Jurkat, Clone E6-1 (cell line): ENCODE measurements at places on chromosomes 1 and 21.
A peak's percentile ranks its signal among the peaks of the same experiment; 100 is the strongest.

DNA sequence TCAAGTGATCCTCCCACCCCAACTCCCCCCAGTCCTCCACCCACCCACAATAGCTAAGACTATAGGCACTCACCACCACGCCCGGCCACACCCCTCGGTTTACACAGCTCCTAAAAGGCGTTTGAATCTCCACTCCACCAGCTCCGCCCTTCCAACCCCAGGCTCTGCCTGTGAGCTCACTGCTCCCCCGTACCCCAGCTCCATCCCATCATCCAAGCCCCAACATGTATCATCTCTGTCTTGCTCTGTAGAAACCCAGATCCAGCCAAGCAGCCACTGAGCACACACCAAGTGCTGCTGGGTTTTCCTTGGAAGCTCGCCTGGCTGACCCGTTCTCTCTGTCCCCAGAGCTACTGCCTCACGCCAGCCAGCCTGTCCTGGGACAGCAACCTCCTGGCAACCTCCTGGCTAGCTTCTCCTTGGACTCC lies 12.0 kb upstream of the S100A2 start:
- DNase-seq: no peak

DNA sequence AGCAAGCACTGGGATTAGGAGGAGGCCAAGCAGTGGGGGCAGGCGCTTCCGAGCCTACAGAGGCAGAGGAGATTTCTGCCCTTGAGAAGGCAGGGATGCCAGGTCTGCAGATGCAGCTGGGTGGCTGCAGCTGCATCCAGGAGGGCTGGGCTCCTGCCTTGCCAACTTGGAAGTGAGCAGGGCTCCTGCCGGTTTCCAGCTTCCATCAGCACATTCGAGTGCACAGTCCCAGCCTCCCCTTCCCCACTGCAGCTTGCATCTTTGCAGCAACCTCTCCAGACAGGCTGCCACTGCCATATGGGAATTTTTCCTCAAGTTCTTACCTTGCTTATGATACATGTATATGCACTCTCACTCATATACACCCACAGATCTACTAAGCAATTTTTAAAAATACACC lies 1234.3 kb upstream of the B3GALT2 start:
- DNase-seq: no peak

- no peak for DNase-seq
Measured at GRCh38 chr1:57167997-57168396, 202.2 kb upstream of the C8B start.

DNA sequence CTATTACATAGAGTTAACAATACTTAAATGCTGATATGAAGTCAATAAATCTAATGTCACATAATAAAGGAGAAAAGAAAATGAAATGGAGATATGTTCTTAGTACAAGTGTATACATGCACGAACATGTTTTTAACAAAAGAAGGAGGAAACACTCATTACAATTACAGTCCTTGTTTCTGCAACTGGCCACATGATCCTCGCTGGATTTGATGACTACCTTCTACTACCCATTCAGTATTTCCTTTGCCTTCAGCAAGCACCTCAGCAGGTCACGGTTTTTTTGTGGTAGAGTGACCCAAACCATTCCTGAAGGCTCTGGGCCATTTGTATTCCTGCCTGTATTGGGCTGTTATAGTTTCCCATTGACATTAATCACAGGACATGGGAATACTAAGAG lies 172.8 kb upstream of the CXADR start:
- no peak for DNase-seq

GRCh38 chr1:62142496-62142895 lies 52.2 kb upstream of the L1TD1 start:
- no peak for DNase-seq

DNA sequence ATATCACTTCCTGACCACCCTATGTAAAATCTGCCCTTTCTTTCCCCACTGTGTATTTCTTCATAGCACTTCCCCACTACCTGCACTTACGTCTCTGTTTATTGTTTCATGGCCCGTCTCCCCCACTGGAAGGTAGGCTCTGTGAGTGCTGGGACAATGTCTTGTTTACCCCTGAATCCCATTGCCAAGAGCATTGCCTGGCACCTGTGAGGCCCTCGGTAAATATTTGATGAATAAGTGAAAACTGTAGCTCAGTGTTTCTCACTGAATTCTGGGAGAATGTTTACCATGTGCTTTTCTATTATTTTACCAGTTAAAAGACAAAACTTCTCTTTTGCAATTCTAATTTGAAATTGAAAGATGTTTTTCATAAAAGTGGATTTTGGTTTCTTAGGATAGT lies 11.8 kb downstream of the NFASC start:
- no peak for DNase-seq

- DNase-seq: no peak
Measured at GRCh38 chr1:216028631-216029030, 394.6 kb downstream of the USH2A start.

DNA sequence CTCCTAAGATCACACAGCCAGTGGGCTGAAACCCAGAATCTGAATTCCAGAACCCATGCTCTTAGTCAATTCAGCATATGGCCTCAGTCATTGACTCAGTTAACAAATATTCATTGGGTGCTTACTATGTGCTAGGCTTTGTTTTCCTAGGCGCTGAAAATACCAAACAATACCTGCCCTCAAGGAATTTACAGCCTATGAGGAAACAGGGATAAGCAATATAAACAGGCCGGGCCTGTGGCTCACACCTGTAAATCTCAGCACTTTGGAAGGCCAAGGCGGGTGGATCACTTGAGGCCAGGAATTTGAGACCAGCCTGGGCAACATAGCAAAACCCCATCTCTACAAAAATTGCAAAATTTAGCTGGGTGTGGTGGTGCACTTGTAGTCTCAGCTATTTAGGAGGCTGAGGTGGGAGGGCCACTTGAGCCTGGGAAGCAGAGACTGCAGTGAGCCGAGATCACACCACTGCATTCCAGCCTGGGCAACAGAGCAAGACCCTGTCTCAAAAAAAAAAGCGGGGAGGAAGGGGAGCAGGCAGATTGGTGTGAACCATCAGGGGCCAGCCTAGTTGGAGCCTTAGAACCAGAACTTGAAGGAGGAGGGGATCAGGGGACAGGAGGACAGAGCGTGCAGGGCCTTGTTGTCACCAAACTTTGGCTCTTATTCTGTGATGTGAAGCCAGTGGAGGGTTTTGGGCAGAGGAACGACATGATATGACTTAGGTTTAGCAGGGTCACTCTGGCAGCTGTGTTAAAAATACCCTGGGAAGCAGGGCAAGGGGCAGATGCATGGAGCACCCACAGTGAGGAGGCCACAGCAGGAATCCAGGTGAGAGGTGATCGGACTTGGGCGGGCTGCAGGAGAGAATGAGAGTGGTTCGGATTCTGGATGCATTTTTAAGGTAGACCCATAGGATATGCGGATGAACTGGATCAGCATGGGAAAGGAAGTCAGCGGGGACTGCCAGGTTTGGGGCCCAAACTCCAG lies 5.8 kb downstream of the TINAGL1 start:
- no peak for DNase-seq

DNA sequence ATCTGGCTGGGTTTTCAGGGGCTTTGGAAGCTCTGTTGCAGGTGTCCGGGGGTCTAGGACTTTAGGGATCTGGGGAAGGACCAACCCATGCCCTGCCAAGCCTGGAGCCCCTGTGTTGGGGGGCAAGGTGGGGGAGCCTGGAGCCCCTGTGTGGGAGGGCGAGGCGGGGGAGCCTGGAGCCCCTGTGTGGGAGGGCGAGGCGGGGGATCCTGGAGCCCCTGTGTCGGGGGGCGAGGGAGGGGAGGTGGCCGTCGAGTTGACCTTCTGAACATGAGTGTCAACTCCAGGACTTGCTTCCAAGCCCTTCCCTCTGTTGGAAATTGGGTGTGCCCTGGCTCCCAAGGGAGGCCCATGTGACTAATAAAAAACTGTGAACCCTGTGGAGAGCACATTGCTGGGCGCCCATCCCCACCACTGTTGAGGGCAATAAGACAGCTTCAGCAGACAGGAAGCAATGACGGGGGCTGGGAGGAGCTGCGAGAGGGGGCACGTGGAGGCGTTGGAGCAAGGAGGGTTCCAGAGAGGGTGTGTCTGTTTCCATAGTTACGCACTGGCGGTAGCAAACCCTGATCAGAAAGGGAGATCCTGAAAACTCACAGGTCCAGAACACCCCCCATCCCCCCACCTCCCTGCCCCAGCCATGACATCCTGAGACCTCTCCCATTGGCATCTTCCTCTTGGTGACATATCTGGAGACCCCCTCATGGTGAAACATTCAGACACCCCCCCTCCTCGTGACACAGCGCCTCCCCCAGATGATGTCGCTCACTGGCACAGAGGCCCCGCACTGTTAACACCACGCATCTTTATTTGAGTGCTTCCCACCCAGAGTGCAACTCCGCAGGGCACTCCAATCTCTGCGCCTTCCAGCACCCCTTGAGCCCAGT lies 8.4 kb downstream of the MYBPH start:
- DNase-seq: peak; percentile 12

DNA sequence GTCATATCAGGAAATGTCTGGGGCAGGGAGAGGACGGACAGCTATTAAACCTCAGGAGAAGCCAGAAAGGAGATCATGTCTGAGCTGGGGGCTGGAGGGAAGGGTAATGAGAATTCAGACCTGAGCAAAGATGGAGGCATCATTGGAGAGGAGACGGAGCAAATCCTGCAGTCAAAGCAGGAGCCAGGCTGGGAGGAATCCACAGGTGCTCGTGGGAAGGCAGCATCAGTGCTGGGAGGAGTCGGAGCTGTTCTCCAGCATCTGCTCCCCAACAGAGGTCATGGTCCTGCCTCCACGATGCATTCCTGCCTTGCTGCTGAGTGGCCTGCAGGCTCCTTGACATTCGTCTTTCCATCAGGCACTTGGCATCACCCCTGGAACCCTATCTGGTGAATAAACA lies 148.3 kb upstream of the RAB4A start:
- no peak for DNase-seq

GRCh38 chr1:94302497-94302896 lies 65.1 kb upstream of the ARHGAP29 start:
- DNase-seq: no peak
